Calu3 (cell line): ENCODE measurements at places on chromosomes 6 and 20. TPM values are rescaled to one million over a fixed set of nuclear protein-coding genes. Genes with fewer than 3 reads are reported as not detected.

TMEM244 gene
- not detected in 2 replicates for total RNA-seq

CD2AP gene
- total RNA-seq, result 105 and 121 TPM in 2 replicates

NRSN1 gene
- total RNA-seq, result 0.14 TPM in 1 of 2 replicates, not detected in the other

TOMM34 gene
- total RNA-seq, result 61.1 TPM in 2 replicates

DNA sequence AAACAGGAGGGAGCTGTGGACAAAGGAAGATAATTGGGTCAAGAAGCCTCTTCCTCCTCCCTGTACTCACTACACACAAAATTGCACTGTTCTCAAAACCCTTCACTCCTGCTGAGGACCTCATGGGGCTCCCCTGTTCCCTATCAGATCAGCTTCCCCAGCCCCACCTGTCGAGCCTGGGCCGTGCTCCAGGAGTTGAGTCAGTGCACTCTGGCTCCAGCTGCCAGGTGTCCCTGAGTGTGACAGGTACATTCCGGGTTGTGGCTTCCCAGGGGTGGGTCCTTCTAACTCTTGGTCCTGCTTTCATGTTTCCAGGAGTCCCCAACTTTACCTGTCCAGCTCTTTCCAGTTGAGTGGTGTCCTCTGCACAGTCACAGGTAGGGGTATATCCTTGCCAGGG lies 8.4 kb downstream of the RAB5IF start:
- H3K27ac ChIP-seq, result no peak overlapping the region
- H3K4me3 ChIP-seq, result no peak overlapping the region
- H3K36me3 ChIP-seq, result peaks cover 57% of the 10 kb centered on the region
- H3K27me3 ChIP-seq, result no peaks in the 10 kb centered on the region
- H3K4me1 ChIP-seq, result peaks cover 22% of the 10 kb centered on the region
- peak; percentile 33 for DNase-seq

GRCh38 chr6:169274781-169275180 lies 21.1 kb upstream of the THBS2 start:
- no peaks in the 10 kb centered on the region for H3K27me3 ChIP-seq
- H3K36me3 ChIP-seq, result no peaks in the 10 kb centered on the region
- DNase-seq, result no peak
- H3K27ac ChIP-seq, result no peak overlapping the region
- no peaks in the 10 kb centered on the region for H3K4me1 ChIP-seq

DNA sequence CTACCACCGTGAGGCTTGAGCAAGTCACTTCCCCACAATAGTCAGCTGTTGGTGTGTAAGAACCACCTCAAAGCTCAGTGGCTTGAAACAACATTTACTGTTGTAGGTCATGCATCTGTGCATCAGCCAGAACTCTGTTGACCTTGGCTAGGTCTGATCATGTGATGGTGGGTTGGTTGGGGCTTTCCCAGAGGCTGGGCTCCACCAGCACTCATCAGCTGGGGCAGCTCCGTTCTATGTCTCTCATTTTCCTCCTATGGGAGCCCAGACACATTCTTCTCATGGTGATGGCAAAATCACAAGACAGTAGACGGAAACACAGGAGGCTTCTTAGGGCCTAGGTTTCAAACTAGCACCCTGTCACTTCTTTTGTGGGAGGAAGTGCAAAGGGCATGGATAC lies 42.8 kb upstream of the PSMF1 start:
- H3K36me3 ChIP-seq, result no peaks in the 10 kb centered on the region
- DNase-seq, result no peak
- H3K4me3 ChIP-seq, result no peak overlapping the region
- H3K4me1 ChIP-seq, result no peaks in the 10 kb centered on the region
- no peak overlapping the region for H3K27ac ChIP-seq
- H3K27me3 ChIP-seq, result peaks cover 11% of the 10 kb centered on the region

DNA sequence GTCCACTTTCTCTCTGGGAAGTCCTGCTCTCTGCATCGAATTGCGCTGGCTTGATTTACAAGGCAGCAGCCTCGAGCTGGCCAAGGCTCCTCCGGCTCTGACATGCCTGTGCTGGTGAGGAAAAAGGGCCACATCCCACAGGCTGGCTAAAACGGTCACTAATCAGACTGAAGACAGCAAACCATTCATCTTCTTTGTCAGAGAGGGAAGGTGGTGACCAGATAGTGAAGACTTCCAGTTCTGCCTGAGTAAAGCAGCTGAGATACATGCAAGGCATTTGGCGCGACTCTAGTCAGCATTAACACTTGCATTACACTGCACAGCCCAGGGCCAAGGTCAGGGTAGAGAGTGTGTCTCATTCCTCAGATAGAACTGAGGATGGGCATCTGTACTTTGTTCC lies 203.2 kb upstream of the MAP3K7 start:
- no peaks in the 10 kb centered on the region for H3K4me1 ChIP-seq
- no peak overlapping the region for H3K27ac ChIP-seq
- no peak for DNase-seq
- no peaks in the 10 kb centered on the region for H3K36me3 ChIP-seq
- H3K4me3 ChIP-seq, result no peak overlapping the region

DNA sequence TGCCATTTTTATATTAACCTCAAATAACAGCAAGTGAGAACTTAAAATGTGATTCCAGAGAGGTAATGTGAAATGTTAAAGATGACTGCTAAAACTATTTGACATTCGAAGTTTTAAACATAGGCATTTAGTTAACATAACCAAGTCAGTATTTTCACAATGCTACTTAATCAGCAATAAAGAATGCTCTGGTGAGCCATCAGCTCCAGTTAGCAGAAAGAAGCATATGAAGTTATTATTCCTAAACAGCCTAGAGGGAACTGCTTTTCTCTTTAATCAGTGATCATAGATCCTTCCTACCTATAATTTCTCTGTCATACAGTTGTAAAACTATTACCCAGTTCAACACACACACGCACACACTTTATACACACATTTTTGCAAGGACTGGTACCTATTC lies 60.1 kb downstream of the MMS22L start:
- H3K4me1 ChIP-seq, result no peaks in the 10 kb centered on the region
- H3K4me3 ChIP-seq, result no peak overlapping the region
- no peak for DNase-seq

DNA sequence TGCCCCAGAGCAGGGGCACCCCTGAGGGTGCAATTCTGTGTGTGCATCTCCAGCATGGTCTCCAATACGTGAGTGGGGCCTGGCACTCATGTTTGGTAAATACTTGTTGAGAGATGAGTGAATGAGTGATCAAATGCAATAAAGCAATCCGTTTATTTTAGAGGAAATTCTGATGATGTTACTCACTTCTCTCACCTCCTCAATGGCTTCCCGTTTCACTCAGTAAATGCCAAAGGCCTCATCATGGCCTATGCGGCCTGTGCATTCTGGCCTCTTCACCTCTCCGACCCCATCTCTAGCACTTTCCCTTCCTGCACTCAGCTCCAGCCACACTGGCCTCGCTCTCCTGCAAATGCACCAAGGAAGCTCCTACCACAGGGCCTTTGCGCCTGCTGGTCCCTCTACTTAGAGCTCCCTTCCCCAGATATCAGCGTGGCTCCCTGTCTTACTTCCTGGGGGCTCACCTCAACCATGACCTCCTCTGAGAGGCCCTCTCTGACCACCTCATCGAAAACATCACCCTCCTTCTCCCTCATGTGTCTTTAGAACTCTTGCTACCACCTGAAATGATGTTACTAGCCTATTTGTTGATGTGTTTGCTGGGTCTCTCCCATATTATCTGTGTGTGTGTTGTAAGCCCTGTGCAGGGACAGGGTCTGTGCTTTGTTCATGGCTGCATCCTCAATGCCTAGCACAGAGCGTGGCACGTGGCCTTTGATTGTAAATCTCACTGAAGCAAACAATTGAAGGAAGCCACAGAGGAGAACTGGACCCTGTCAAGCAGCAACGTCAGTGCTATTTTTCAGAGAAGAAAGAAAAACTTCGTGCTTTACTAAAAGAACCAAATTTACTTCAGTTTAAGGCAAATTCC lies 42.6 kb downstream of the RAB44 start:
- H3K36me3 ChIP-seq, result no peaks in the 10 kb centered on the region
- peaks cover 33% of the 10 kb centered on the region for H3K4me1 ChIP-seq
- DNase-seq, result no peak
- peak overlapping the region; percentile 24 for H3K27ac ChIP-seq
- no peak overlapping the region for H3K4me3 ChIP-seq

DNA sequence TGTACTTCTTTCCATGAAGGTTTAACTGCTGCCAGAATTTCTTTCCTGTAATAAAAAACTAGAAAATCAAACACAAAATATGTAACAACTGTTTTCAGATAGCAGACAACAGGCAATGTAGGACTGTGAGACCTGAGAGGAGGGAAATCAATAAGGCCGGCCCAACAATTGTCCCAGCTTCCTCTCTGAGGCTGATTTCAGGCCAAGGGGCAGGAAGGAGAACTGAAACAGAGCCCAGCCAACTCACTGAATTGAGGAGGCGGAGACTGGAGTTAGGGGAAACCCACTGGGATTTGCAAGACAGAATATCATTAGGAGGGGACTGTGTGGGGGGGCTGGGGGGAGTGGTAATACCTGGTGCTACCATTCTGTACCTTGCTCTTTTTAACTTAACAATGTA lies 42.2 kb downstream of the FLRT3 start:
- no peak overlapping the region for H3K4me3 ChIP-seq
- no peaks in the 10 kb centered on the region for H3K36me3 ChIP-seq
- H3K27me3 ChIP-seq, result no peaks in the 10 kb centered on the region
- no peak overlapping the region for H3K27ac ChIP-seq
- no peaks in the 10 kb centered on the region for H3K4me1 ChIP-seq

DNA sequence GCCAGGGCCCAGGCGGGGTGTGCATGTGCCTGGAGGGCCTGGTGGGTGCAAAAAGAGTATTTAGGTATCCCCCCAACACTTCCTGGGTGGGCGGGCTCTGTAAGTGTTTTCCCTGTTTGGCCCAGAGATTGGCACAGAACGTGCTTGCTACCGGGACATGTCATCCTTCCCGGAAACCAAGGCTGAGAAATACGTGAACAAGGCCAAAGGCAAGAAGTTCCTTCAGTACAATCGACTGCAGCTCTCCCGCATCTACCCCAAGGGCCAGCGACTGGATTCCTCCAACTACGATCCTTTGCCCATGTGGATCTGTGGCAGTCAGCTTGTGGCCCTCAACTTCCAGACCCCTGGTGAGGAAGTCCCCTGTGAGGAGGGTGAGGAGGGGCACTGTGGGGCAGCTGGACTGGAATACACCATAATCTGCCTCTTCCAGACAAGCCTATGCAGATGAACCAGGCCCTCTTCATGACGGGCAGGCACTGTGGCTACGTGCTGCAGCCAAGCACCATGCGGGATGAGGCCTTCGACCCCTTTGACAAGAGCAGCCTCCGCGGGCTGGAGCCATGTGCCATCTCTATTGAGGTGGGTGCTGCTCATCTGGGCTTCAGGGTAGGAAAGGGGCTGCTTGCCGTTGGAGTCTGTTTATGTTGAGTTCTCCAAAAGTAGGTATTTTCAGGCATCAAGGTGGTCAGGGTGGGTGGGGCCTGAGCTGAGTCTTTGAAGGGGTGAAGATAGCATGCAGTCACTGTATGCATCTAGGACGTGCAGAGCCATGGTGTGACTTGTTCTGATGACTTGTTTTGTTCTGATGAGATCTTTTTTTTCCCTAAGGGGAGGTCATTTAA lies 35.2 kb downstream of the PLCG1 start:
- H3K27me3 ChIP-seq, result no peaks in the 10 kb centered on the region
- no peak overlapping the region for H3K27ac ChIP-seq
- H3K4me3 ChIP-seq, result no peak overlapping the region
- H3K36me3 ChIP-seq, result peaks cover 24% of the 10 kb centered on the region
- H3K4me1 ChIP-seq, result no peaks in the 10 kb centered on the region
- DNase-seq, result no peak

- no peak overlapping the region for H3K27ac ChIP-seq
- no peak for DNase-seq
- H3K27me3 ChIP-seq, result no peaks in the 10 kb centered on the region
- no peak overlapping the region for H3K4me3 ChIP-seq
These were observed 70.2 kb downstream of the RIN2 start for GRCh38 chr20:19828232-19828631.

DNA sequence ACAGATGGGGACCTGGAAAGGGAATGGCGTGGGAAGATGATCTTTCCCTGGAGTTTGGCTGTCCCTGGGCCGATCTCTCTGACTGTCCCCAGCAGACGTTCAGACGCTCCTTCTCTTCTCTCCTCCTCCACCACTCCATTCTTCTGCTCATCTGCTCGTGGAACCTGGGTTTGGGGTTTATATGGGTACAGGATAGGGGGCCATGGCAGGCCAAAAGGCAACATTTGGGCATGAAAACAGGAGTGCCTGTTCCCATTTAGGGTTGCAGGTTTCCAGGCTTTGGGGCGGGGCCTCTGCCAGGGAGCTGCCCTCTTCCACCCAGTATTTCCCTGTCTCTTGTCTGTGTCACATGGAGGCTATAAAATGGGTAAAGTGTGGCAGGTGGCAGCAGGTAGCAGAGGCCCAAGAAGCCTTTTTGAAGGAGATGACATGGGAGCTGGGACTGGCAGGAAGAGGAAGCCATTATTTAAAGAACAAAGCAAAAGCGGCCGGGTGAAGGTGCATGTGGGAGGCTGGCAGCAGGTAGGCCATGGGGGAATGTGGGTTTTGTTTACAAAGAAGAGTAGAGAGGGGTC lies 203.7 kb downstream of the BMP7 start:
- no peak for DNase-seq
- H3K36me3 ChIP-seq, result no peaks in the 10 kb centered on the region
- no peak overlapping the region for H3K27ac ChIP-seq
- H3K27me3 ChIP-seq, result no peaks in the 10 kb centered on the region
- H3K4me3 ChIP-seq, result no peak overlapping the region
- H3K4me1 ChIP-seq, result no peaks in the 10 kb centered on the region
